Omental fat pad (tissue), 4 donors: ENCODE measurements at places on chromosomes 12 and 14.
A peak's percentile ranks its signal among the peaks of the same experiment; 100 is the strongest.

DNA sequence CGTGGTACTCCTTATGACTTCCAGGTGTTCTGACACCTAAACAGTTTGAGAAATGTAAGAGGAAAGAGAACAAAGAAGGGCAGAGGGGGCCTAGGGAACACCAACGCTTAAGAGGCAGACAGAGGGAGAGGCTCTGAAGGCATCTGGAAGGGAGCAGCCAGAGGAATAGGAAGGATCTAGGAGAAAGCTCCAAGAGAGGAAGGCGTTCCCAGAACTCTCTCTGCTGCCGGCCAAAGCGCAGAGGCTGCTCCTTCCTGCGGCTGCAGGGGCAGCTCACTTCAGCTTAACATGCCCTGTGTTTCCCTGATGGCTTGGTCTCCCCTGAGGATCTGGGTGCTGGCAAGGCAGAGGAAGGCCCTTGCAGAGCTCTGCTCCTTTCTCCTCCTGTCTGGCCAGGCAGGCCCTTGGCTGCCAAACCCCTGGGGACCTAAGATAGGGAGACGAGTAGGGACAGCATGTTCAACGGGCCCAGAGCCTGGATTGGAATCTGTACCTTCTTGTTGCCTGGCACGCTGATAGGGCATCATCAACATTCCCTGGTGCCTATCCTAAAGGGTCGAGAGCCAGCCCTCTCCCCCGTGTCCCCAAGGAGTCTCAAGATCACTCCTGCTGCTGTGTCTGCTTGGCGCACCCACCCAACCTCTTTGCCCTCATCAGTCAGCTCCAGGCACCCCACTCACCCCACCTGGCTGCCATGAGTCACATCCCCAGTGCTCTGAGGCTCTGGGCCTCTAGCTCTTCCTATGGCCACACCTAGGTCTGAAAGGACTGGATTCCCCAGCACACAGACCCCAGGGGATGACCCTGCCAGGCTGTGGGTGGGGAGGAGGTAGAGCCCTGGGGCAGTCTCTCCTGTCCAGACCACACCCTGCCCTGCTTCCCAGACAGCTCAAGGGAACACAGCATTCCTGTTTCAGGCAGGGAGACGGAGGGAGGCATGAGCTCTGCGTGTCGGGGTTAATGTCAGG, 45.6 kb downstream of the LTBP2 start:
- no peak for DNase-seq

DNA sequence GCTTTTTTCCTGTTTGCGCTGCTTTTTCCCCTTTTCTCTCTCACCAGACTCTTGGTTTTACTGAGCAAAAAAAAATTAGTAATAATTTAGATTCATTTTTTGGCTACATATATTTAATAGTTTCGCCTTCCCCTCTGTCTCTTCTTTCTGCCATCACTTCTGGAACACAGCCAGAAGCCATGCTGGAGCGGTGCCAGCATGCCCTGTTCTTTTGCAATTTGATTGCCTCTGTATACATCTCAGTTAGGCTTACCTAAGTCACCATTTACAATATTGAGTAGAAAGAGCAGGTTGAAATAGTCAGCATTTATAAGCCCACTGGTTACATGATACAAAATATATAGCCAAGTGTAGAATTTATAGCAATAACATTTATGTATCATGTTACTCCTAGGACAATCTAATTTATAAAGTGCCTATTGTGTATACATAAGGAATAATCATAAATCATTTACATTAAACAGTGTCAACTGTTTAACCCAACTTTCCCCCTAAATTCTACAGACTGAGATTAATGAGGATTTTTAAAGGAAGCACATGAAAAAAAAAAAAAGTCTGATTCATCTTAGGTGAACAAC, 413.8 kb upstream of the SOX5 start:
- DNase-seq = no peak

- no peak for DNase-seq
Observed at GRCh38 chr12:22562036-22563028, 18.0 kb upstream of the C2CD5 start.

DNA sequence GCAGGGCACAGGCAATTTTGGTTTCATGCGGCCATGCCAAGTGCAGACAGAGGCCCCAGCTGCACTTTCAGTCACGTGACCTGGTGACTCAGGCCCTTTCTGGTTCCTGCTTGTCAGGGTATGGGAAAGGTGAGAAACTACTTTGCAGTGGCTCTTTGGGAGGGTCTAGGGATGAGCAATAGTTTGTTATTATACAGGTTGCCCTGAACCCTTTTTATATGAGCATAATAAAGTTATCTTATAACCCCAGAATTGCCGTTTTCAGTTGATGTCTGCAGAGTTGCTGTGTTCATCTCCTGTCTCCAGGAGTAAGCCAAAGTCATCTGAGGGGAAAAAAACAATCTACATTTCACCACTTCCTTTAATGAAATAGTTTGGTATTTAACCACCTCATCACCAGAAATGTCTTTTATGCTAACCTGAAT, 30.9 kb upstream of the EMP1 start:
- peak; percentile 71 for DNase-seq

DNA sequence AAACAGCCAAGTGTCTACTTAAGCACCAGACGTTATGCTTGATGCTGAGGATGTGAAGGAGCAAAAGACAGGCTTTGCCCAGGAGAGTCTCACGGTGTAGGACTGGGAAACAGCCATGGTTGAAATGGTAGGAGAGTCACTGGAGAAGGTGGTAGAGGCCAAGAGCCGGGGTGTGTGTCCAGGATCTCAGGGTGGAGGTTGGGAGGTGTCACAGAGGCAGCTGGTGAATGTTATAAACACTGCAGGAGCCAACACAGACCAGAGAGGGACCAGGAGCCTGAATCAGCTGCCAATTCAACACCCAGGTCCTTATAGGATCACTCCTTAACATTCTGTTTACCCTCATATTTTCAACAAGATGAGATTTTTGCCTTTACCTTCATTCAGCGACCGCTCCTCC, 7.5 kb downstream of the NID2 start:
- DNase-seq = no peak

DNA sequence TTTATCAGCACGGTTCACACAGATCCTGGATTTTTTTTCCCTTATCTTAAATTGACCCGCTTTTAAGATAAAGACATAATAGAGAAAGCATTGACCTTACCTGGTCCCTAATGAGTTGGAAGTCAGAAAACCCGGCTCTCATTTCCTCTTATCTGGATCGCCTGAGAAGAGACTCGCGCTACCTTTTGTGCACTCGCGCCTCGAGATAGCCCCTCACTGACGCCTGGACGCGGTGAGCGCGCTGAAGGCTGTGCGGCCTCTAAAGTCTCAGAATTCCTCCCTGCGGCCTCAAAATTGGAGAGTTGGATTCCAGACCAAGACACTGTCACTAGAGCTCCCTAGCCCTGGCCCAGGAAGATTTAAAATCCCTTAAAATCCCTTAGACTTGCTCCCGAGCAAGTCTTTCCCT, 7.0 kb downstream of the NKX2-1 start:
- no peak for DNase-seq

- DNase-seq = no peak
Observed at GRCh38 chr14:80522411-80522810, 311.1 kb upstream of the DIO2 start.

GRCh38 chr12:118332511-118332910, 40.2 kb downstream of the TAOK3 start:
- no peak for DNase-seq

- DNase-seq = no peak
Observed at GRCh38 chr14:92368001-92368400, 45.0 kb downstream of the SLC24A4 start.

- DNase-seq = no peak
Observed at GRCh38 chr12:19778172-19778571, 338.9 kb downstream of the AEBP2 start.

GRCh38 chr14:51039252-51039651, 55.7 kb downstream of the TRIM9 start:
- DNase-seq = no peak

- DNase-seq = no peak
Observed at GRCh38 chr14:101365329-101366158, 195.8 kb upstream of the DIO3 start.

DNA sequence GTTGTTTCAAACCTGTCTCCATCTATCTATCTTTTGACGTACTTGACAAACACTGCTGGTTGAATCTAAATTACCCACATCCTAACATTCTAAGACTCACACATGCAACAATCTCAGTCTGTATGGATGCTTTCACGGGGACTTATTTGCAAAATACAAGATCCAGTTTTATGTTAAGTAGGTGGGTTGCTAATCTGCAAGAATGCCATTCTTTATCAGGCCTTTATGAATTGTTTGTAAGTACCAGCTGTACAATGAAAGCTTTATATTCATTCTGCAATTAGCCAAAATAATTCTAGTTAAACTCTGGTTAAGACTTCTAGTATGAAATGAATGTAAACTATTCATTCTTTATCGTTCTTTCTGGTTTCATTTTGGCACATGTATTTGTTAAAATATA, 135.1 kb downstream of the NAV3 start:
- no peak for DNase-seq

DNA sequence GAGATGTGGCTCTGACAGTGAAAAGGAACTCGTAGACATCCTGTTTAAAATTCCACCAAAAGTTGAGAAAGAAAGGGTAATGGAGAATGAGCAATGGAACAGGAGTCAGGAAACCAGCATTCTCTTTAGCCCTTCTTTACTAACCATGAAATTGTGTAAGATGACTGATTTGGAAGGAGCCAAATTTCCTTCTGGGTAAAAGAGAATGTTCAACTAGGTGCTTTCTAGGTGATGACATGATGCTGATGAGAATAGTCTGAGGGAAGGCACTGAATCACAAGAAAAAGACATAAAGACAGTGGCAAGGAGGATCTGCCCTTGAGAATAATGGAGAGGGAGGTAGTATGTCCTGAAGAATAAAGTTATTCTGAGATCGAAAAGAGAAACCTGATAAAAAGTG, 2.2 kb downstream of the TSHR start:
- DNase-seq = no peak

DNA sequence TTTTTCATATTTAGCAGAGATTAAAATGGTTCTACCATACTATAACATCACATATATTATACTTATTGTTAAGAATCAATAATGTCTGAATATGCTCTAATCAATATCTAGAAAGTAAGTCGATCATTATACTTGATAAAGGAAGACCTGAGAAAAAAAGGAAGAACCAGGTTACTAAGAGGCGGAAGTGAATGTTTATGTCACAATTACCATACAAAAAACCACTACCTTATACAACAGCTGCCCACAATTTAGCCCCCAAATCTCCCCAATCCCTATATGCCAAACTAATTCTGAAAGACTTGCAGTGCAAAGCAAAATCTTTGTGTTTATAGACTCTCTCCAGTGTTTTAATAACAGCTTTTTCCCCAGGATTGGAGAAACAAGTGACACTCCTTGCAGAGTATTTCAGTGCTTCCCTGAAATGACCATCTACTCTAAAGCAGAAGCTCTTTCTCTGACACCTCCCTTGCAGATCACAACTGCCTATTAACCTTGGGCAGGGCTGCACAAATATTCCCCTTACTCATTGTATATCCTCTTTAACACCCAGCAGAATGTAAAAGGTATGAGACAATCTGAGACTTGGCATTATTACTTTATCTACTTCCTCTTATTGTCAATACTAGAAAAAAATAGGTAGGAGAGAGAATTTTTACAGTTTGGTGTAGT, 12.7 kb upstream of the SLC2A3 start:
- DNase-seq = no peak

GRCh38 chr14:78310272-78310671, 140.1 kb downstream of the NRXN3 start:
- DNase-seq = no peak

- no peak for DNase-seq
Observed at GRCh38 chr12:113586461-113586860, 114.8 kb upstream of the LHX5 start.

GRCh38 chr14:101916816-101917412, 47.5 kb upstream of the DYNC1H1 start:
- DNase-seq = no peak

GRCh38 chr14:60222820-60223219, 26.2 kb upstream of the PPM1A start:
- no peak for DNase-seq

DNA sequence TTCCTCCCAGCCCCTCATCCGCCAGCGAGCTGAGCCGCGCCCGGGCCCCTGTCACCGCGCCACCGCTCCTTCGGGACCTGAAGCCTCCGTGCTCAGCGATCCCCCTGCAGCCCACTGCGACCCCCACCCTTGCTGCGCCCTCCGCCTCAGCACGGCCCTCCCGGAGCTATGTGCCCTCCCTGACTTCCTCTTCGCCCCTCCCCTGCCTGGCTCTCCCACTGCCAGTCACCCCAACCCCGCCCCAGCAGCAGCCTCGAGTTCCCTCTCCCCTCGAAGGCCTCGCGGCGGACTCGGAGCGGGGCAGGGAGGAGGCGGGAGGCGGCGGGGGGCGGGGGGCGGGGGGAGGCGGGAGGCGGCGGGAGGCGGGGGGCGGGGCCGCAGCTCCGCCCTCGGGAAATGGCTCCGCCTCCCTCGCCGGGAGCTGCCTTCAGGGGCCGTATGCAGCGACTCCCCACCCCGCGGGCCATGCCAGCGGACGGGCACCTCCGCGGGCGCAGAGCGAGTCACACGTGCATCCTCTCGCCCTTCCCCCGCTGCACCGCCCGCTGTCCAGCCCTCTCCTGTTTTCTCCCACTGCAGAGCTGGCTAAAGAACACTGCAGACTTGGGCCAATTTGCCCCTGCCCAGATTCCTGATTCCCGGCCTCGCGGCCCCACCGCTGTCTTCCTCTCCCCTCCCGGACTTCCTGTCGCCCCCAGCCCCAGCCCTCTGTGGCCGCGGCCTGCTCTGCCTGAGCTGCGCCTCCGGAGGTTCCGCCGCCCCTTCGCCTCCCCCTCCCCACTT, 29.1 kb upstream of the ADIPOR2 start:
- peak; percentile 53 for DNase-seq

DNA sequence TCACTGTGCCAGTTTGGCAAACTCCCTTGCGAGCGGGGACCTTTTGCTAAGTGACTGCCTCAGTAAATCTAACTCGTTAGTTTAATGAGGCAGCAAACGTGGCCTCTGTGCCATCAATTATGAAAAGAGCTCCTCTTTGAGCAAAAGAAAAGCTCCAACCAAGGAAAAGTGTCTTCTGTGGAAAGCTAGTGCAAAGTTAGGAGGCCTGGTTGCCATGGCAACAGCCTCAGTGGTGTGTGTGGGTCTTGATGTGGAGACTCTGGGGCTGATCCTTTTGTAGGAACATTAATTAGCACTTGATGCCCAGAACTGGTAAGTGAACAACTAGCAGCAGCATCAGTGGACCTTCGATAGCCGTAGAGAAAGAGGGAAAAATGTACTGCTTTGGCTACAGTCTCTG, 145.7 kb downstream of the CHST11 start:
- DNase-seq = no peak

- DNase-seq = no peak
Observed at GRCh38 chr14:55706893-55707292, 126.9 kb downstream of the KTN1 start.

- no peak for DNase-seq
Observed at GRCh38 chr12:46209170-46209569, 59.7 kb downstream of the SLC38A1 start.

DNA sequence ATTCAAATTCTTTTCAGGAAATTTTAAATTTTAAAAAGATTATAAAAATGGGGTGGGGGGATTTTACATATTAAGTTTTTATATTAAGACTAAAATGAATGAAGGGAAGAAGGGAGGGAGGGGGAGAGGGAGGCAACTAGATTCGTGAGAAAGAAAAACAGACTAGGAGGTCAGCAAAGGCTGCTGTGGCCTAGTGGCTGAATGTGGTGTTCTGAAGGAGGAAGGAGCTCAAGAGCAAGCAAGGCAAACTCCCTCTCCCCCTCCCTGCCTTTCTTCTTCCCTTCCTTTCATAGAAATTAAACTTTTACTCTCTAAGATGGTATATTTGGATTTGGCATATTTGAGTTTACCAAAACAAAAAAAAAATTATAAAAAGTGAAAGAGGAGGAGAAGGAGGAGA, 18.1 kb downstream of the DYRK2 start:
- DNase-seq = no peak

GRCh38 chr14:39264558-39264957, 30.8 kb downstream of the MIA2 start:
- DNase-seq = no peak
